Motor neuron (in vitro differentiated cells): ENCODE measurements at places on chromosomes 7 and 10.

DNA sequence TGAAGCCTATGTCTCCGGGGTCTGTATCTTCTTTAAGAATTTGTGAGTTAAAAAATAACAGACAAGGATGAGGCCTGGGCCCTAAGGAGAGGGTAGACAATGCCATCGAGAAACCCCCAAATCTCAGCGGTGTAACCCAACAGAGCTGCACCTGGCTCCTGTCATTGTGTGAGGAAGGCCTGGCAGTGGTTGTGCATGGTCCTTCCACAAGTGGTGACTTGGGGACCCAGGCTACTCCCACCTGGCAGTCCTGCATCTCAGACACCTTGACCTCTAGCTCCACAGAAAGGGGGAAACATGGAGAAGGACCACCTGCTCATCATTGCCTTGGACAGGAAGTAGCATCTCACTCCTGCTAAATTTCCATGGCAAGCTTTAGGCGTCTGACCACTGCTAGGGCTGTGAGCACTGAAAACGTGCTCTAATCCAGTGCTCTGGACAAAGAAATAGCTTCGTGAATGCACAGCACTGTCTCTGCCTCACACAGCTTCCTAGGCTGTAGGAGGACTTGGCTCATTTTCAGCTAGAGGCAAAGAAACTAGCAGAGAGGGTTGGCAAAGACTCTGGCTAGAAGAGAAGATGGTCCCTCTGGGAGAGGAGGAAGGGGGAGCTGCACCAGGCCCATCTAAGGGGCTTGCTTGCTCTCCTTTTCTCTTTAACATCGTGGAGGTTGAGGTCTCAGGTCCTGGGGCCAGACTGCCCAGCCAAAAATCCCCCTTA, 273.9 kb upstream of the ZMIZ1 start:
- no peak for ATAC-seq

- ATAC-seq: no peak
These were observed 30.7 kb downstream of the FGF8 start for GRCh38 chr10:101745074-101745696.

GRCh38 chr10:23585186-23585585, 146.3 kb downstream of the OTUD1 start:
- ATAC-seq: no peak

DNA sequence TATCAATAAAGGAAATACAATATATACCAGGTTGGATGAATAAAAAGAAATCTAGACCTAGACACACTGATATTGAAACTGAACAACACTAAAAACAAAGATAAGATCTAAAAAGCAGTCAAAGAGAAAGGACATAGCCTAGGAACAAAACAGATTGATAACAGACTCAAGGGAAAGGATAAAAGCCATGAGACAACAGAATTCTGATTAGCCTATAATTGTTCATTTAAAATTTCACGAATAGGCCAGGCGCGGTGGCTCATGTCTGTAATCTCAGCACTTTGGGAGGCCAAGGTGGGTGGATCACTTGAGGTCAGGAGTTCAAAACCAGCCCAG, 48.4 kb upstream of the FHIP2A start:
- no peak for ATAC-seq

DNA sequence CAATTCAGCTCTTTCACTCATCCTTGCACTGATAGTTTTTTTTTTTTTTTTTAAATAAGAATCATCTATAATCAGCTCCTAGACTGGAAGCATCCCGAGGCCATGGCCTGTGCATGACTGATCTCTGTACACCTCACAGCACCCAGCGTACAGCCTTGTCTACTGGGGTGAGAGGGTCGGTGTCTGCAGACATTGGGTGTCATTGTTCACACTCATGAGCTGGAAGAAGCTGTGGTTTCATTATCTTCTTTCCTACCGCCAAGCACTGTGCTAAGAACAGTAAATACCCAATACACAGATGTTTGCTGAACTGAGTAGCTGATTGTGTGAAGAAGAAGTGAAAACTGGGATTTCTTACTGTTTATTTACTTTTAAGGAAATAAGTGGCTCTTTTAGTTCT, 123.6 kb downstream of the CLEC2L start:
- no peak for ATAC-seq

GRCh38 chr7:94029976-94030375, 25.8 kb upstream of the BET1 start:
- ATAC-seq: no peak

- no peak for ATAC-seq
These were observed 65.1 kb upstream of the EBF3 start for GRCh38 chr10:130029209-130029608.

DNA sequence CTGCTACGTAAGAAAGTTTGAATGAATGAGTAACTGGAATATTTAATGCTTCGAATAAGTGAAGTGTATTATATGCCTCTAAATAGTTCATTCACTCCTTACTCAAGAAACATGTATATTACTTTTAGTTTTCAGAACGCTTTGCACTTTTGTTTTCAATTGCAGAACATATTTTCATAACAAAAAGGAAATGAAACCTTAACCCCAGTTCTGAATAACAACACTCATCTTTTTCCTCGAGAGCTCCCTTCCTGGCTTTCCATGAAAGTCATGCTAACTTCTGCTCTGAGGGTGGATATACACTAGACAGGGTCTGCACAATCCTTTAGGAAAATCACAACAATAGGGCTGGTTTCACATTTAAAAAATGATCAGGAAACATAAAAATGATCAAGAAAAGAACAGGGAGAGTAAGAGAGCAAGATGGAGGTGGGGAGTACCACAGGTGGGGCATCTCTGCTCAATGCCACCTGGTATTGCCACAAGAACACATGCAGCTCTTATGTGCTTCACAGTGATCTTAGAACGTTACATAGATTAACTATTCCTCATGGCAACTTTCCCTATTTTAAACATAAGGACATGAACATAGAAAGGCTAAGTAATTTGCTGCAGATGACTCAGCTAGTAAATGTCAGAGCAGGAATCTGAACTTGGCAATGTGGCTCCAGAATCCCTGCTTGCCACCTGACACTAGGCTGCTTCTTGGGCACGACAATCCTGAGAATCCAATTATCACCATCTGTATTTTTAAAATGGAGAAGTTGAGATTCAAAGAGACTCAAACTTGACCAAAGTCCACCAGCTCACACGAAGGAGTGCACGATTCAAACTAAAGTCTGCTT, 219.5 kb upstream of the AOAH start:
- no peak for ATAC-seq

DNA sequence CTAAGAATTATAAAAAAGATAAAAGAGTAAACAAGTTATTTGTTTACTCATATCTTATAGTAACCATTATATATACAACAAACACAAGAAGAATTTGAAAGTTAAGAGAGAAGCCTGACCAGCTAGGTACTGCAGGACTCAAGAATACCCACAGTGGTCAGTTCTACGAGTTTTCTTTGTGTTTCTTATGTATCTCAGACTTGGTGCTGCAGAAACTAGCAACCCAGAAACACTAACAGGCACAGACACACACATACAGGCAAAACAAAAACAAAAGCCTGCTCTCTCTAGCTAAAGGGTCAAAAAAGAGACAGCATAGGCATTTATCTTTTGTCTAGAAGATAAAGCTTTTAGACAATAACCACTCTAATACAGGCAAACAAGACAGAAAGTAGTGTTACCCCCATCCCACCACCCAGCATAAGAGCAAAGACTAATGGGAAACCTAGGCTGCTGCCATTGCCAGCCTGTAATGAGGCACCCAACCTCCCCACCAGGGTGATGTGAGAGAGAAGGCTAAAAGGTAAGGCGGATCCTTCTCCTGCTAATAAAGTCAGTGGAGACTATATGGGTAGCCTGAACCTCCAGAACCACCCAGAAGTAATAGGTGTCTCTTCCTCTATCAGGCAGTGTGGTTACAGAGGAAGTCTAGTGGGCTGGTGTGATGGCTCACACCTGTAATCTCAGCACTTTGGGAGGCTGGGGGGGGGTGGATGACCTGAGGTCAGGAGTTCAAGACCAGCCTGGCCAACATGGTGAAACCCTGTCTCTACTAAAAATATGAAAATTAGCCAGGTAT, 113.9 kb downstream of the DNAJC1 start:
- no peak for ATAC-seq

DNA sequence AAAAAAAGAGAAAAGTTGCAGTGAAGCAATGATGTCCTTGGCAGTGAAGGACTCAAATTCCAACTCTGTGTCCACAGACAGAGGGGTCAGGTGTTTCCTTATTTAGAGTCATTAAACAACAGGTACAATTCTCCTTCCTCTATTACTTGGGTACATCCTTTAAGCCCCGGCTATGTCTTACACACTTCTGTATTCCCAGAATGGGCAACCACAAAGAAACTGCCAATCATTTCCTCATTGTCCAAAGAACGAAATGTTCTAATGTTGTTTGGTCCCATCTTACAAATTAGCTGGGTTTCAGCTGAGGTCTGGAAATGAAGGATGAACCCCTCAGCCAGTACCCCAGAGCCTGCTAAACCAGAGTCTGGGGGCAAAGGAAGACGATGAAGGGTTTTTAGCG, 59.5 kb downstream of the GRB10 start:
- ATAC-seq: no peak

- no peak for ATAC-seq
These were observed 143.0 kb upstream of the NPS start for GRCh38 chr10:127406018-127406550.

GRCh38 chr7:11707606-11708193, 124.3 kb downstream of the THSD7A start:
- no peak for ATAC-seq

- ATAC-seq: no peak
These were observed 108.5 kb upstream of the TMEM168 start for GRCh38 chr7:112898432-112899290.

GRCh38 chr7:13055732-13056368, 368.4 kb downstream of the ARL4A start:
- ATAC-seq: no peak

DNA sequence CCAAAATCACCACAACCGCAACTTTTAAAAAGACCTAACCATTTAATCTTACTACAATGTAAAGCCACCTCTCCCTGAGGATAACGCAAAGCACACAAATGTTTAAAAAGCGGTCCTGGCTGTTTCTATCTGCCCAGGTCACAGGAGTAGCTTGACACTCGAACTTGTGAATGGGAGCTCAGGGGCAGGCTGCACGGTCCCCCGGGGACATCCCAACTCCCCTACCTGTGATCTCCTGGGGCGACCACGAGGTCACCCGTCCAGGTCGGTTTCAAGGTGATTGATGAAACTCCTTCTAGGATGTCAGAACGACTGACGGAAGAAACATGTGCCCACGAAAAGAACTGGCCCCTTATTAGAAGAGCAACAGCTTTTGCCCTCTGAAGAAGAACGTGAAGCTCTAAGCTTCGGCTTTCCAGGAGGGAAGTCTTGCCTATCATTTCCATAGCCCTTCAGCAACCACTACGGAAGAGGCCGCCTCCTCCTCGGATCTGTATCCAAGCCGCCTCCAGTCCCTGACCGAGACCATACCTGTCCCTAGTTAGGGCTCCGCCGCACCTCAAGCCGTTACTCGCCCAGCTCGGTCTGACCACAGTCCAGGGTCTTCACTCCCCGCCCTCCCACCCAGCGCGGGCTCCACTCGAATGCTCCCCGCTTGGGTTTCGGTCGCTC, 459 bp downstream of the CYCS start:
- peak; percentile 29 for ATAC-seq

DNA sequence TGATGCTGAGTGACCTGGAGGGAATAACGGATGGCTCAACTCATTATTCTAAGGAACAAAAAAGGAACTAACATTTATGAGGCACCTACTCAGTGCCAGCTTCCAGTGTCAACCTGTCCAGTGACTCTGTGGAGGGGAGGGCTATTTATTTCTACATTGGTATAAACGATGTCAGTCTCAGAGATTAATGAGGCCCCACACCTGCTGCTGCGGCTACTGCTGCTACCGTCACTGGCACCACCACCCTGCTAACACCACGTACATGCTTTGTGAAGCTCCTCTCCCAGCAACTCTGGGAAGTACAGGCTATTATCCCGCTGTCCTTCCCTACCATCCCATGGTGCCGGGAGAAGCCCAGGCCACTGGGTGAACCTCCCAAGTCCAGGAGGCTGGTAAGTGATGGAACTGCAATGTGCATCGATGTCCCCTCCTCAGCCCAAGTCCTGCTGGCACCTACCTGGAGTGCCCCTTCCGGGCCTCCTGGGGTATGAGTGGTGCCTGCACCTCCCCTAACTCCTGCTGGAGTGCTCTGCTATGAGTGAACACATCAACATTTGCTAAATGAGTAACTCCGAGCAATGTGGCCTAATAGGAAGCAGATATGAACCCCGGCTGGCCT, 101.5 kb downstream of the ARHGAP22 start:
- ATAC-seq: no peak

- no peak for ATAC-seq
These were observed 199.7 kb upstream of the AOAH start for GRCh38 chr7:36923943-36924436.

DNA sequence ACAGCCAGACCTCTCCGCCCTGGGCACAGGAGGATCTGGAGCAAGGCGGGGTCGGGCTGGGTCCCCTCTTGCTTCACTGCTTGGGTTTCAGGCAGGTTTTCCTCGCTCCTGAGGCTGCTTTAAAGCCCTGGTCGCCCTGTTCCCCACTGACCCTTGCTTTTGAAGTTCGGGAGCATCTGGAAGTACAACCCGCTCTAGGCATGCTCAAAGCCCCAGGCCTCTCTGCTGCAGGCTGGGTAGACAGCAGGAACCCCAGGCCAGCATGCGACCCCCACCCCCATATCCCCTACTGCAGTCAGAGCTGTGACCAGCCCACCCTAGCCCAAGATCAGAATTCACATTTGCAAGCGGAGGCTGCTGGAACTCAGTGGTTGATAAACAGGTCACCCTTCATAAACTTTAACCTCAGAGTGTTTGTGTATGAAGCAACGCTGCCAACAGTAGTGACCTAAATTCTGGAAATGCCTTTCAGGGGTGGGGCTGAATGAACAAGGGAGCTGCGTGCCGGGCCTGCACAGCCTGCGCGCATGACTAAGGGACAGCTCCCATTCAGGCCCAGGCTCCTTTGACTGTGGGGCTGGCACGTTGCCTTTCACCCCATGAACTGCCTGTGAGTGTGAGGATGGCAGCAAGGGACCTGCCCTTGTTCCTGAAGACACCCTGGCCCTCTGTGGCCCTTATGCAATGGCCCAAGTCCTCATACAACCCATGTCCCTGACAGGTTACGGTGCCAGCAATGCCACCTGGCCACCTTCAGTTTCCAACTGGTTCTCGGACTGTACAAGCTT, 52.5 kb downstream of the PROSER2 start:
- ATAC-seq: peak; percentile 98

DNA sequence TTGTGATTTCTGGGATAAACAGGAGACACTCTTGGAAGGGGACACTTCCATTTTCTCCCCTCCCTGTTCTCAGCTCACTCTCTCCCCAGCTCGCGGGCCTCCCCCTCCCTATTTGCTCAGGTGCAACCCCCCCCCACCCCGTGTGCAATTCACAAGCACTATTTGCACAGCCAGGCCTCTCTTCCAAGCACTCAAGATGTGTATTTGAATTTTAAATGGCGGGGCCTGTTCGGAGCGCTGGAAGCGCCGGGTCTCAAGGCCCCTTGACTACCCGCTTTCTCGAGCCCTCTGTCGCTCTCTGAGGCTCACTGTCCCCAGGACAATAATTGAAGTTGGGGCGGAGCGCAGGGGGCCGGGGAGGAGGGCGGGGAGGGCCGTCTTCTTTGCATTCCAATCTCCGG, 7.8 kb downstream of the SHH start:
- peak; percentile 45 for ATAC-seq

DNA sequence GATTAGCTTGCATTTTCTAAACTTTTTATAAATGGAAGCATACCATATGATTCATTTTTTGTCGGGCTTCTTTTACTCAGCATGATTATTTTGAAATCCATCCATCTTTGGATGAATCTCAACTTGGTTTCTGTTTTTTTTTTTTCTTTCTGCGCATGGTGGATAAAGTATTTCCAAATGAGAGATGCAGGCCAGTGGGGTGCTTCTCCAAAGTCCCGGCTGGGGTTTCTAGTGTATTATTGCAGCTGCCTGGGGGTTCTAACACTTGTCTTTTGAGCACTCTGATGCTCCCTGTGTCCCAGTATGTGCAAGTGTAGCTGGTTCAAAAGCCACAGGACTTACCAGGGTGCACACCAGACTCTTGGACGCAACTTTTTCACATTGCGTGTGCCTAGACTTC, 70.9 kb upstream of the LOXL4 start:
- ATAC-seq: no peak
